ENCODE measurements at places on chromosomes 2 and 18. TPM values are rescaled to one million over a fixed set of nuclear protein-coding genes. Genes with fewer than 3 reads are reported as not detected.

DNA sequence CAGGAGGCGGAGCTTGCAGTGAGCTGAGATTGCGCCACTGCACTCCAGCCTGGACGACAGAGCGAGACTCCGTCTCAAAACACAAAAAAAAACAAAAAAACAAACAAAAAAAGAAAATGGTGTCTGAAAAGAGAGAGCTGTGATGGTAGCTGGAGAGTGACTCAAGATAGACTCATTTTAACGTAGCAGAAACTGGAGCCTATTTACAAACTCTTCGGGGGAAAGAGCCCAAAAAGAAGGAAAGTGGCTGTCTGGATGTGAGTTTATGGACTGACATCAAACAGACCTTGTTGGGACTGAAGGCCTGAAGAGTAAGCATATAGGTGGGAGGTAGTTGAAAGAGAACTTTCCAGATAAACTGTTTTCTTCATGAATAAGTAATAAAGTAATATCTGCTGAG is 51.8 kb downstream of the LIMS1 start:
- H3K4me1 ChIP-seq: peaks cover 5% of the 10 kb centered on the region
- no peaks in the 10 kb centered on the region for H3K36me3 ChIP-seq
- peak overlapping the region; percentile 77 for H3K27ac ChIP-seq
- H3K27me3 ChIP-seq: no peaks in the 10 kb centered on the region
- no peak overlapping the region for H3K4me3 ChIP-seq

- no peak for DNase-seq
- no peaks in the 10 kb centered on the region for H3K27me3 ChIP-seq
- H3K4me1 ChIP-seq: peaks cover 48% of the 10 kb centered on the region
These were observed 49.8 kb downstream of the LDLRAD4 start for GRCh38 chr18:13268158-13269012.

DNA sequence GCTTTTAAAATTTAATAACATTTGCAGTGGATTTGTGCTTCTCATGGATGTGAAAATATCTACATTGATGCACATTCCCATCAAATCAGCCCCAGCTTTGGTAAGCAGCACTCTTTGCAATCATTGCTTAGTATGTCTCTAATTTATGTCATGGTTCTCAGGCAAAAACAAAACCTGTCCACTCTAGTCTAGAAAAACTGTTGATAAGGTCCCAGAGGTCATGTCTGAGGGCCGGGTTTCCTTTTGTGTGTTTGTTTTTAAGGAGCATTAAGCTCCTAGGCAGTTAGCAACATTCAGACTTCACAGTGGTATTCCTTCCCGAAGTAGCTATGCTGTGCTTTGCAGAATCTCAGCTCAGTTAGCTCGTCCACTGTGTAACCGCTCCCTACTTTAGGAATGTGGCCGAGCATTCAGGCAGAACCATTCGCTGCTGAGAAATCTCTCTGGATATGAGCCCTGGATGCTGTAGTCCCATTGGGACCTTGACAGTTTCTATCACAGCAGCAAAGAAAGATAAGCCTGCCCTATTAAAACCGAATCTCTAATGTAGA is 4.0 kb downstream of the DIPK1C start:
- H3K27me3 ChIP-seq: peaks cover 5% of the 10 kb centered on the region
- H3K4me3 ChIP-seq: no peak overlapping the region
- no peaks in the 10 kb centered on the region for H3K4me1 ChIP-seq
- DNase-seq: no peak
- H3K27ac ChIP-seq: no peak overlapping the region

GRCh38 chr2:53200072-53200471 is 567.5 kb upstream of the CHAC2 start:
- H3K27ac ChIP-seq: no peak overlapping the region
- no peak for DNase-seq
- no peaks in the 10 kb centered on the region for H3K36me3 ChIP-seq
- no peaks in the 10 kb centered on the region for H3K4me1 ChIP-seq
- H3K27me3 ChIP-seq: no peaks in the 10 kb centered on the region
- H3K4me3 ChIP-seq: no peak overlapping the region

DNA sequence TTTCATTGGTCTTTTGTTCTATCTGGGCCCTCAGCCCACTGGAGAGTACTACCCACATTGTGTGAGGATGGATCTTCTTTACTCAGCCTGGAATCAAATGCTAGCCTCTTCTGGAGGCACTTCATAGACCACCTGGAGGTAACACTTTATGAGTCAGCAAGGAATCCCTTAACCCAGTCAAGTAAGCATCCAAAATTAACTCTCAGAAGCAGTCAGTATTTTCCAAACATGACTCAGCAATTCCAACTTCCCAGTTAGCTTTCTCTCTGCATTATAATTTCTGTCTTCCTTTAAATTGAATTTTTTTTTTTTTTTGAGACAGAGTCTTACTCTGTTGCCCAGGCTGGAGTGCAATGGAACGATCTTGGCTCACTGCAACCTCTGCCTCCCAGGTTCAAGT is 142.7 kb downstream of the ACKR3 start:
- no peak overlapping the region for H3K4me3 ChIP-seq
- H3K27me3 ChIP-seq: no peaks in the 10 kb centered on the region
- no peak overlapping the region for H3K27ac ChIP-seq
- no peaks in the 10 kb centered on the region for H3K4me1 ChIP-seq
- H3K36me3 ChIP-seq: no peaks in the 10 kb centered on the region

DNA sequence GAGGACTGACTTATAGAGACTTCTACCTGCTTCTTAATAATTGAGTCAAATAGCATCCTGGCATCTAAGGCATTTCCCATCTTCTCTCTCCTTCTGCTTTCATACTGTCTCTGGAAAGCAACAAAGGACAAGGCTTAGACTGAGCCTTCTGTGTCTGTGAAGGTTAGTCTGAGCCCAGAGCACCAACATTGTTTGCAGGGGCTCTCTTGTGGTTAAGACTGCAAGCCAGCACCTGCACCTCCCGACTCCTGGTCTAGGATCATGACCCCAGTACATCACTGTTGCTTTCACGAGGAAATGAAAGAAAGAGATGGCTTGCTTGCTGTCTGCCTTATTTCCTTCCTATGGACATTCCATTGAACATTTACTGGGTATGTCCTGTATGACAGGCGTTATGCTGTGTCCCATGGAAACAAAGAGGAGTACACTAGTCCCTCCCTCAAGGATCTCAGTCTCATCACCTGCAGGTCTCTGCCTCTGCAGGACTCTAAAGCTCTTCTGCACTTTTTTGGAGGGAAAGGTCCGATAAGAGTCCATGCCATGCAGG is 315.8 kb upstream of the EPAS1 start:
- H3K4me3 ChIP-seq: no peak overlapping the region
- H3K27ac ChIP-seq: no peak overlapping the region
- H3K27me3 ChIP-seq: no peaks in the 10 kb centered on the region
- no peak for DNase-seq

- no peaks in the 10 kb centered on the region for H3K4me1 ChIP-seq
- H3K27ac ChIP-seq: peak overlapping the region; percentile 47
- H3K27me3 ChIP-seq: no peaks in the 10 kb centered on the region
These were observed 161.6 kb upstream of the TRIB2 start for GRCh38 chr2:12555012-12555645.

DNA sequence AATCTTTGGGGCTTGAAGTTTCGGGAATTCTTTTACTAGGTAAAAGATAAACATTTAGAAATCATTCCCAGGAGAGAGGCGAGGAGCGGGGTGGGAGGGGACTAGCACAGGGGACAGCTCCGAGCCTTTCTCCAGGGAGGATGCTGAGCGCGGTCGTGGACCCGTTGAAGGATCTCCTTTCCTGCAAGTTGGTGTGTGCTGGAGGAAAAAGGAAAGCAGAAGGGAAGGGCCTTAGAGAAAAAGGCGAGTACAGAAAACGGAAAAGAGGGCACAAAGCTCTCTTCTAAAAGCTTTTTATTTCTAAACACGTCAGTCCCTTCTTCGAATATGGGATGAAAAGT is 640 bp downstream of the SLC39A6 start:
- peaks cover 2% of the 10 kb centered on the region for H3K36me3 ChIP-seq
- no peak for DNase-seq
- H3K27ac ChIP-seq: peak overlapping the region; percentile 98
- H3K27me3 ChIP-seq: no peaks in the 10 kb centered on the region

DNA sequence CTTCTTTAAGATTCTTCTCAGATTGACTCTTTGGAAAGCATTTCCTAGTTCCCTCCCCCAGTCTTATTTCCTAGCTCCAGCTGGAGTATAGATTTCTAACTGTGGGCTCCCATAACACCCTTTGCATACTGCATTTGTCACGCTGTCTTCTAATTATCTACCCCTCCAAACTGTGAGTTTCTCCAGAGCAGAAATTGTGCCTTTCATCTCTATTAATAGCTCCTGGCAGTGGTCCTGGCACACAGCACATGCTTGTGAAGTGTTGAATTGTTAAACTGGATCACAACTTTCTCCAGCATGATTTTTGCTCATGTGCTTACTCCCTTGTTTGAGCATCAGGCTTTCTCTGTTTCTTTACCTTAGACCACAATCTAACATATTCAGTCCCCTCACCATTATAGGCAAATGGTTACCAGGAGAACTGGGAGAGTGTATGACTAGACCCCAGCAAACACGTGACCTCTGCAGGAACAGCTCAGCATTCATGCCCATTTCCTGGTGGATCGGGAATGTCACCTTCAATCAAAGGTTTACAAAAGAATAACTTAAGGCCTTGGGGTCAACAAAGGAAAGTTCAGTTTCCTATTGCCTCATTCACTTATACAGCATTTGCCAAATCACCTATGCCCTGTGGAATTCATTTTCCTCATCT is 175.7 kb upstream of the TANK start:
- H3K36me3 ChIP-seq: no peaks in the 10 kb centered on the region
- no peak for DNase-seq
- no peaks in the 10 kb centered on the region for H3K27me3 ChIP-seq
- H3K4me1 ChIP-seq: peaks cover 6% of the 10 kb centered on the region

DNA sequence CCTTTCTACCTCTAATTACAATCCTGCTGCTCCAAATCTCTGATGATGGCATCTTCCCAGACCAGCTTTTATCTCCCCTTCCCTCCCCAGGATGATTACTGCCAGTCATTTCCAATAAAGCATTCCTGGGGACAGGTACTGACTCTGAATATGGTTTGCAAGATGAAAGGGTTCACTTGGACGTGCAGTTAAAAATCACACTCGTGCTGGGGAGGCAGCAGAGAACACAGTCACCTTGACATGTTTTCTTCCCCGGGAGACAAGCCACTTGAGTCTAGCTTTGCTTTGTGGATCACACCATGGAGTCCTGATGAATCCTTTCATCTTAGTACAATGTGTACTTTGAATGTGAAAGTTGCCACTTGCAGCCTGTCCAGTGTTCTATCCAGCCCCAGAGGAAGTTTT is 175.0 kb downstream of the ALPK2 start:
- H3K36me3 ChIP-seq: no peaks in the 10 kb centered on the region
- H3K27ac ChIP-seq: no peak overlapping the region
- no peak for DNase-seq
- no peaks in the 10 kb centered on the region for H3K4me1 ChIP-seq
- no peak overlapping the region for H3K4me3 ChIP-seq

DNA sequence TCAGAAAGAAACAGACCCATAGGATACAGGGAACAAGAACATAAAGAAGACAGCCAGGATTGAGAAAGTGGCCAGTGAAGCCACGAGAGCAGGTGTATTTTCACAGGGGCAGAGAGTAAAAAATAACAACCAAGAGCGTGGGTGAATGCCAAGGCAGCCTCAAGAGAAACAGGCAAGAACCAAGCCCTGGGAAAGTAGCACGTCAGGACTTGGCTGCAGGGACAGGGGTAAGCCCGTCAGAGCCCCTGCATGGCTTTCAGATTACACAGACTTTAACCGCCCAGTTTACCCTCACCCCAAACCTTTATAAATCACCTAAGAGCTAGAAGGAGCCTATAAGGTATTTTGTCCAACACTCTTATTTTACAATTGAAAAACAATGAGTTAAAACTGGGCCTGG is 43.7 kb downstream of the ARL4C start:
- H3K27ac ChIP-seq: no peak overlapping the region
- no peak for DNase-seq
- no peaks in the 10 kb centered on the region for H3K36me3 ChIP-seq

Gene IL36G
- total RNA-seq: not detected

GRCh38 chr18:48290162-48290926 is 118.8 kb downstream of the ZBTB7C start:
- DNase-seq: no peak
- no peaks in the 10 kb centered on the region for H3K36me3 ChIP-seq
- H3K27me3 ChIP-seq: no peaks in the 10 kb centered on the region
- H3K4me1 ChIP-seq: peaks cover 6% of the 10 kb centered on the region
- H3K4me3 ChIP-seq: no peak overlapping the region

Gene MYO3B
- total RNA-seq: not detected

DNA sequence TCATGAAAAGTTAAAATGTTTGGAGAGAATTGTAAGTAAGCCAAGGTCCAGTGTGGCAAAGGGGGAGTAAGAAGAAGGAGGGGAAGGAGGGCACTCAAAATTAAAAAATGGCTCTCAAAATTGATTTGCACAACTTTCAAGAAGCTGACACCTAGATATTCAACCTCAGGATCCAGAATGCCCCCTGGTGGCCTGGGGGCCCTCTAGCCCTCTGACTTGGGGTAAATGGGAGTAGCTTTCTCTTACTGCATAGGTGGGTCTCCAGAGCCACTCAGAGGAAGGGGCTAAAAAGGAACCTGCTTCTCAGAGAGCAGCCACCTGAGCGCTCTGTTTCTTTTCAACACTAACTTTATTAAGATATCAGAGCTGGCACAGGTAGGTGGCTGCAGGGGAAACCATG is 968.5 kb downstream of the BCL11A start:
- no peak overlapping the region for H3K4me3 ChIP-seq
- H3K27ac ChIP-seq: no peak overlapping the region
- DNase-seq: no peak
- H3K4me1 ChIP-seq: no peaks in the 10 kb centered on the region
- no peaks in the 10 kb centered on the region for H3K36me3 ChIP-seq

Gene GAREM1
- 8.9 TPM for total RNA-seq

DNA sequence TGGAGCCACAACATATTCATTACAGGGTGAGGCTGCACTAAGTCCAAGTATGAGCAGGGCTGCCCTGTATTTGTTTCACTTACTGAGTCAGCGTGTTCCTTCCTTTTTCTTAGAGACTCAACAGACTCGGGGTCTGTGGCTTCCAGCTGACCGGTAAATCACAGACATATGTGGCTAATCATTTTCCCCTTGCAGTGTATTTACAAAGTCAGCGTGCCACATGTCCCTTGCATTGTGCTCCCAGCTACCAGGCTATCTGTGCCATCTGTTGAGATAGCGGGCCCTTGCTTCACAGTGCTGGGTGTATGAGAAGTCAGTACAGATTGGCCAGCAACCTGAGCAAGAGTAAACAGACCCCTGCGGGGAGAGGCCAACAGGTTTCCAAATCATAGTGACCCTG is 254.3 kb downstream of the LRRTM1 start:
- H3K4me3 ChIP-seq: no peak overlapping the region
- no peaks in the 10 kb centered on the region for H3K4me1 ChIP-seq
- DNase-seq: no peak
- H3K27ac ChIP-seq: no peak overlapping the region
- no peaks in the 10 kb centered on the region for H3K36me3 ChIP-seq

GRCh38 chr18:79733135-79733701 is 53.6 kb downstream of the CTDP1 start:
- H3K4me1 ChIP-seq: no peaks in the 10 kb centered on the region
- peaks cover 94% of the 10 kb centered on the region for H3K36me3 ChIP-seq
- no peak overlapping the region for H3K4me3 ChIP-seq
- DNase-seq: no peak

- H3K27ac ChIP-seq: no peak overlapping the region
- no peak for DNase-seq
- H3K4me3 ChIP-seq: no peak overlapping the region
- no peaks in the 10 kb centered on the region for H3K36me3 ChIP-seq
- H3K4me1 ChIP-seq: no peaks in the 10 kb centered on the region
These were observed 128.4 kb upstream of the CBLN2 start for GRCh38 chr18:72672364-72673184.
